Effector memory CD4-positive, alpha-beta T cell (primary cell): ENCODE measurements at places on chromosomes 6 and 20.

GRCh38 chr6:18763086-18763485 lies 375.9 kb downstream of the RNF144B start:
- DNase-seq, result no peak

- DNase-seq, result no peak
These were observed 70.0 kb upstream of the AHI1 start for GRCh38 chr6:135567375-135568083.

DNA sequence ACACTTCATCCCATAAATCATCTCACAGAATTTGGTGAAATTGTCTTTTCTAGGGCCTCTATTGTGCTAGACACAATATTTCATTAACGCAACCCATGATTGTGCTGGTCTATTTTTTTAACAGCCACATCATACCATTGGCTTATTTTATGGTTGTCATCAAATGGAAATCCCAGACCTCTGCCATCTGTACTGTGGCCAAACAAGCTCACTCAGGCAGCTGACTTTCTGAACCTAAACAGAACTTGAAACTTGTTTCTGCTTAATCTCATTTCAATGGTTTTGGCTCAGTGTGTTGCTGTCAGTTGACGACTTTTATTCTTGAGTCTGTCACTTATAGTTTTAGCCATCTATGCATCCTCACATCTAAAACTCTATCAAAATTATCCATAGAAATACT lies 111.8 kb downstream of the HAO1 start:
- no peak for DNase-seq

- peak; percentile 53 for DNase-seq
These were observed 108.7 kb downstream of the FYN start for GRCh38 chr6:111764238-111765175.

GRCh38 chr6:151148111-151148510 lies 91.7 kb upstream of the AKAP12 start:
- DNase-seq, result no peak

DNA sequence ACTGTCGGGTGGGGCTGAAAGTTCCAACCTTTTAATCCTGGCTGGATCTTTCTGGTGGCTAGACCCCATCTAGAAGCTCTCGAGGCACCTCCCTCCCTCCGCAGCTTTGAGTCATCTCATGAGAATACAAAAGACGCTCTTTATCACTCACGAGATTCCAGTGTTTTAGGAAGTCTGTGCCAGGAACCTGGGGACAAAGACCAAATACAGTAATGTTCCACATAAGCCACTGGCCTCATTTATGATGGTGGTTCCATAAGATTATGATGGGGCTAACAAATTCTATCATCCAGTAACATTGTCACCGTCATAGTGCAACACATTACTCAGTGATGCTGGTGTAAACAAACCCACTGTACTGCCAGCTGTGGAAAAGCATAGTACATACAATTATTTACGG lies 48.7 kb downstream of the NCOA7 start:
- no peak for DNase-seq

- peak; percentile 71 for DNase-seq
These were observed 2.7 kb upstream of the EEF1A1 start for GRCh38 chr6:73523434-73524123.

- no peak for DNase-seq
These were observed 685.6 kb downstream of the TBC1D32 start for GRCh38 chr6:120648713-120649112.

- DNase-seq, result no peak
These were observed 70.1 kb upstream of the QKI start for GRCh38 chr6:163344411-163344810.

DNA sequence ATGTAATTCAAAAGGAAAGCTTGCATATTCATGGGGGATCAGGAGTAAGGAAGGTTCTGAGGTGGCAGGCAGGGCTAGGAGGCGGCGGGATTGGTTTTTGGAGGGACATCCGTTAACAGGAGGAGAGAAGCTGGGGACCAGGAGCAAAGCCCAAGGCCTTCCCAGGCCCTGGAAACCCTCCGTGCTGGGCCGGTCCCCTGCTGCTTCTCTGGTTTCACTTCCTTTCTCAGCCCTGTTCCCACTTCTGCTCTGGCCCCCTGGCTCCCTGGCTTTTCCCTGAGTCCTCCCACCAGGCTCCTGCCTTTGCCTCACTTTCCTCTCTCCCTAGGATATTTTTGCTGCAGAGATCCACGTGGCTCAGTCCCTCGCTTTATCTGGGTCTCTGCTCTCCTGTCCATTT lies 26.4 kb upstream of the SALL4 start:
- no peak for DNase-seq

GRCh38 chr6:21123507-21124436 lies 469.8 kb upstream of the SOX4 start:
- DNase-seq, result no peak

- DNase-seq, result no peak
These were observed 62.9 kb upstream of the SLC22A1 start for GRCh38 chr6:160058603-160059215.

- no peak for DNase-seq
These were observed 227.9 kb downstream of the FRK start for GRCh38 chr6:115832786-115833185.

DNA sequence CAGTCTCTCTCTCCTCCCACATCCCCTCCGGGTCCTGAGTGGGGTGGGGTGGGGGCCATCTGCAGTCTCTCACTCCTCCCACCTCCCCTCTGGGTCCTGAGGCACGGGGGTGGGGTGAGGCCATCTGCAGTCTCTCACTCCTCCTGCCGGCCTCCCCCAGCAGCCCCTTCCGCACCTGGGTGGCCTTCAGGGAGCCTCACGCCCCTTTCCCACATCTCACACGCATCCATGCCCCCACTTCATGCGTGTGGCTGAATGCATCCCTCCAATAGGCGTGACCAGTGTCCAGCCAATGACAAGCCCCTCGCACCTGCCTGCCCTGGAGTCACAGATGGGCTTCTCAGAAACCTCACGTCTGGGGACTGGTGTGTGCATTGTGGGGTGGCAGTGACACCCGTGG lies 993 bp upstream of the SRMS start:
- no peak for DNase-seq

DNA sequence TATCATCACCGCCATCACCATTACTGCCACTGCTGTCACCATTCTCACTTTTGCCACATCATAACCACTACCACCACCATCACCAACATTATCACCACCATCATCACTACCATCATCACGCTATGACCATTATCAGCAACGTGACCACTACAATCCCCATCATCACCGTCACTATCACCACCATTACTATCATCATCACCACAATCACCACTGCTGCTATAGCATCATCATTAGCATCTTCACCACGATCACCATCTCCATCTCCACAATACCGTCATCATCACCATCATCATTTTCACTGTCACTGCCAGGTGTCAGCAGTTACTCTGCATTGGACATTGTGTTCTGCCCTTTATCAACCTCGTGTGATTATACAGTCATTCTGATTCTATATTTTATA lies 19.0 kb downstream of the CST4 start:
- DNase-seq, result no peak

DNA sequence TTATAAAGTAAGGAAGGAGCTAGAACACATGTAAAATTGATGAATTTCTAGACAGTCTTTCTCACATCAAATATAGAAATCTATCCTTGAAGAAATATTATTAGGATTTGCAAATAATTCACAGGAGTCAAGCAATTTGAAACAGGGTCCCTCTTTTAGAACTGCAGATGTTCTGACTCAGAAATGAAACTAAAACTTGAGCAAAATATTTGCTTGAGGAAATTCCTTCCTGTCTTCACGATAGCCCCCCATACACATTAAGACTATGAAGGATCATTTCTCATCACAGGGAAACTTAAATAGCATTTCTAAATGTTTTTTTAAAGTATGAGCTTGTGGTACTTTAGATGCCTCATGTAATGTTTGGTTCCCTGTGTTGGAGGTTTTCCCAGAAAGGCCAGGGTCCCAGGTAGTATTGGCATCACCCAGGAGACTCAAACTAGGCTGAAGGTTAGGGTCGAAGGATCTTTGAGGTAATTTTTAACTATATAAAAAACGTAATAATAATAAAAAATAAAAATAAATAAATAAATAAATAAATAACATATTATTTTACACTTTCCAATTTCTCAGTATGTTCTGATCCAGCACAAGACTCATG lies 144.0 kb upstream of the TBX18 start:
- DNase-seq, result no peak

GRCh38 chr6:5904532-5904931 lies 102.2 kb downstream of the NRN1 start:
- no peak for DNase-seq

DNA sequence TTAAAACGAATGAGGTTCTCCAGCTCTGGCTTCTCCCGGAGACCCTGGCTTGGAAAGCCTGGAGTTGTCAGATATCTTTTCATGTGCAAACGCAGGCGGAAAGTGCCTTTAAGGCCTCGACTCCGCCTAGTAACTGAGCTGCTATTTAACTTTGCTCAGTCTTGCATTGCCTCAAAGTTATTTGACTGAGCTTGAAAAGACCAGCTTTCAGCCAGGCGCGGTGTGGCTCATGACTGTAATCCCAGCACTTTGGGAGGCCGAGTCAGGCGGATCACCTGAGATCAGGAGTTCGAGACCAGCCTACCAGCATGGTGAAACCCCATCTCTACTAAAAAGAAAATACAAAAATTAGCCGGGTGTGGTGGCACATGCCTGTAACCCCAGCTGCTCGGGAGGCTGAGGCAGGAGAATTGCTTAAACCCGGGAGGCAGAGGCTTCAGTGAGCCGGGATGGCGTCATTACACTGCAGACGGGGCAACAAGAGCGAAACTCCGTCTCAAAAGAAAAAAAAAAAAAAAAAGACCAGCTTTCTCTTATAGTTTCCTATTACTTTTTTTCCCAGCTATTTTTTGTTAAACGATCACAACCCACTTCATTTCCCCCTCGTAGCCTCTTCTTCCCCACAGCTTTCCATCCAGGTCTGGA lies 1.9 kb downstream of the GCNT2 start:
- no peak for DNase-seq

- DNase-seq, result no peak
These were observed 57.0 kb upstream of the EPB41L1 start for GRCh38 chr20:36097337-36098151.

DNA sequence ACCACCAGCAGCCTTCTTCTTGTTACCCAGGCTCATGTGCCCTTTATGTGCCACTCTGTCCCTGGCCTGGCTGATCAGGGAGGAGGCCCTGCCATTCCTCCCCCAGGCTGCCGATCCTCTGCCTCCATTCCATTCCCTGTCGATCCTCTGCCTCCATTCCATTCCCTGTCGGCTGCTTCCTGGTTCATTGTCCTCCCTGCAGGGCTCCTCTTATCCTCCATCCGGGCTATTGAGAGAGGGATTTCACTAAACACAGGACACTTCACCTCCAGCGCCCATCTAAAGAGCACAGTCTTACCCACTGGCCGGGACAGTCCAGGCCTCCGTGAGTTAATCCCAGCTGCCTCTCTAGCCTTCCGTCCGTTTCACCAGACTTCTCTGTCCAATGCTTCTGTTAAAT lies 7.7 kb upstream of the TTLL2 start:
- DNase-seq, result no peak

GRCh38 chr6:111591370-111591900 lies 14.2 kb downstream of the TRAF3IP2 start:
- DNase-seq, result no peak

DNA sequence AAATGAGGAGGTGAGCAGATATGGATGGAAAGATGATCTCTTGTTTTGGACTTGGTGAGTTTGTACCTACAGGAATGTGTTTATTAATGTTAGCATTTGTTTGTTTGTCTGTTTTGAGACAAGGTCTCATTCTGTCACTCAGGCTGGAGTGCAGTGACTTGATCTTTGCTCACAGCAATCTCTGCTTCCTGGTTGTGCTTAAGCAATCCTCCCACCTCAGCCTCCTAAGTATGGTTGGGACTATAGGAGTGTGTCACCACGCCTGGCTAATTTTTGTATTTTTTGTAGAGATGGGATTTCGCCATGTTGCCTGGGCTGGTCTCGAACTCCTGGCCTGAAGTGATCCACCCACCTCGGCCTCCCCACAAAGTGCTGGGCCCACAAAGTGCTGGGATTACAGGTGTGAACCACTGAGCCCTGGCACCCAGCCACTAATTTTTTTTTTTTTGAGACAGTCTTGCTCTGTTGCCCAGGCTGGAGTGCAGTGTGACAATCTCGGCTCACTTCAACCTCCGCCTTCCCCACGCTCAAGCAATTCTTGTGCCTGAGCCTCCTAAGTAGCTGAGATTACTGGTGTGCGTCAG lies 7.1 kb downstream of the CASP8AP2 start:
- DNase-seq, result no peak

DNA sequence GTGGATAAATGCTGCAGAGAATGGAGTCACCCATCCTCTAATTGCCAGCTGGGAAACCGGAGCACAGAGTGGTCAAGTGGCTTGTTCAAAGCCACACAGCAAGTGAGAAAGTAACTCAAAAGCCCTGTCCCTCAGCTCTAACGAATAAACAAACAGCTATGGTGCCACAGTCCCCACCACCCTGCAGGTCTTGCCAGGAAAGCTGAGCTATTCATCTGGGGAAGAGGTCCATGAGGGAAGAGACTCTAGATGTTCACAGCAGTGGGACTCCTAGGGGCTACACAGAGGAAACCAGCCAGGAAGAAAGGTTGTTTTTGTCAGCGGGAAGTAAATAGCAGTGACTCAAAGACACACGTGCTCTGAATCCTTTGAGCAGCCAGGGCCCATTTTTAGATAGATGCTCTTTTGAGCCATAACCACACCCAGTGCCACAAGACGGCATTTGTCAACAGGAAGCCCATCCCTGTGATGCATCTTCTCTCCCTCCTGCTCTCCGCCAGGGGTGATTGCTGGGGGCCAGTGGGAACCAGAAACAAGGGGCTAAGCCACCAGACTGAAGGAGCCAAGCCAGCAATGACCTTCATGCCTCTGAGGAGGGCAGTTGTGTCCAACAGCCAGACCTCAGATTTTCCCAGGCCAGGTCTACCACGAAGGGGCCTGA lies 32.4 kb upstream of the TCP11 start:
- DNase-seq, result no peak

DNA sequence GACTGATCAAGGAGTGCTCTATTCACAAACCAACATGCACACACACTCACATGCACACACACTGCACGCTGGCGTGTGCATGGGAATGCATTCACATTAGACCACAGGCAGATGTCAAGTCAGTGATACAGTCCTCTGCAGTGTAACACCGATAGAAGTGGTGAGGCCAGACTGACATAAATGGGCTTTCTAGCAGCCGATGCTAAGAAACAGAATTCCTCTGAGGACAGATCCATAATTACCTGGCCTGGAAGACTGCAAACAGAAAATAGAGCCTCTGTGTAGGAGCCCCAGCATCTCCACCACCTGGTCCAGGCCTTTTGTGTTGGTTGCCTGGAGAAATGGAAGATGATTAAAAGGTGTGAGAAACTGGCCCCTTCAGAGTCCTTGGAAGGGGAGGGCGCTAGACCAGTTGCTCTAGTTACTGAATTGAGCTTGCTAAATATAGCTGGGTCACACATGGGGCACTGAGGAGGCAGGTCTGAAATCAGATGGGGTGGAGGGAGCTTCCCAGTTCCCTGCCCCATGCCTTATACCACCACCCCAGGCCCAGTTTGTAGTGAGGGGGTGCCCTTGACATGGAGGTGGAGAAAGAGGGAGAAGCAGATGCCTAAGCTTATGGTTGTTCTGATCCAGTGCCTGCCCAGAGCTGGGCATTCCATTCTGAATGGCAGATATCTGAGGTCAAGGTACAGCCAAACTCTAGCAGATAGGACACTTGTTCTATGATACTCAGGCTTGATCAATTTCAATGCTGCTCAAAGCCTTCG lies 233.8 kb downstream of the LRFN2 start:
- no peak for DNase-seq
